ENCODE measurements at places on chromosomes 3 and 15.

DNA sequence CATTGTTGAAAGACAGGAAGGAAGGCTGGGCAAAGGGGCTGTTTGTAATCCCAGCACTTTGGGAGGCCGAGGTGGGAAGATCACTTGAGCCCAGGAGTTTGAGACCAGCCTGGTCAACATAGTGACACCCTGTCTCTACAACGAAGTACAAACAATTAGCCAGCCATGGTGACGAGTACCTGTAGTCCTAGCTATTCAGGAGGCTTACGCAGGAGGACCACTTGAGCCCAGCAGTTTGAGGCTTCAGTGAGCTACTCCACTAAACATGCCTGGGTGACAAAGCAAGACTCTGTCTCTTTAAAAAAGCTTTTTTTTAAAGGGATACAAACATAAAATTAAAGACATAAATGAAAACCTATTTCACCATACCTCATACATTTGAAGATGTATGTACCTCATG lies 11.1 kb downstream of the SERP1 start:
- no peak for DNase-seq

DNA sequence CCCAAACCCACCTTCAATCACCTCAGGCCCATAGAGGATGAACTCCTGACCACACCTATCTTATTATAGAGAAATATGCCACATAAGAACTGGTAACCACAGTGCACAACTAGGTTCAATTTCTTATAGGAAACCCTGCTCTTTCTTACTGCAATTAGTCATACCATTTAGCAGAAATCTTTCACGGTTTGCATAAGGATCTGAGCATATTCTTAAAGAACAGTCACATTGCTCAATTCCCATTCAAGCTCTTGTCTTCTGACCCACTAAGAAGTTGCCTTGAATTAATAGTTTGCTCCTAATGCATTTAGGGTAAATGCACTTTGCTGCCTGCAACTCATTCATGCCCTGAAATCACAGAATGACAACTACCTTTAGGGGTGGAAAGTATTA lies 9.2 kb downstream of the ERC2 start:
- DNase-seq: no peak

DNA sequence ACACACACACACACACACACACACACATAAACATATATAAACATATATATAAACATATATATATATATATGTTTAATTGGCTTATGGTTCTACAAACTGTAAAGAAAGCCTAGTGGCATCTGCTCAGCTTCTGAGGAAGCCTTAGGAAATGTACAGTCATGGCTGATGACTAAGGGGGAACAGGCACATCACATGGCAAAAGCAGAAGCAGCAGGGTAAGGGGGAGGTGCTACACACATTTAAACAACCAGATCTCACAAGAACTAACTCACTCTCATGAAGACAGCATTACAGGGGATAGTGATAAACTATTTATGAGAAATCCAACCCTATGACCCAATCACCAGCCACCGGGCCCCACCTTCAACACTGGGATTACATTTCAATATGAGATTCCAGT lies 922.9 kb downstream of the SI start:
- DNase-seq: no peak

DNA sequence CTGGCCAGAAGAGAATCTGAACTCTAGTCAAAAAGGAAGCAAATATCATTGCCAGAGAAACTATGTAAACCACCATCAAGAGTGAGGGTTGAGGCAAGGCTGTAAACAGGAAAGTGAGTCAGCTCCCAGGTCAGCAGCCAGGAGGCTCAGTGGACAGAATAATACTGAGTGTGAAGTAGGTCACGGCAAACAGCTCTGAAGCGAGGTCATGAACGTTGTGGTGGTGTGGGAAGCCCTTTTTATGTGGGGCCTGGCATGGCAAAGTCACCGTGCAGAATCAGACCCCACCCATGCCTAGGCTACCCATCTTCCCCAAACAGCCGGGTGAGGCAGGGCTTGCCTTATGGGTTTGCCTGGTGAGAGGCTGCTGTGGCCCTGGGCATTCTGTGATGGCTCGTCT lies 43.9 kb downstream of the THBS1 start:
- DNase-seq: no peak

- peak; percentile 52 for DNase-seq
These were observed at the start of gene MAN2A2 for GRCh38 chr15:90902840-90903732. Gene MAN2A2 (plus strand): TSS chr15:90903302. CDS start chr15:90904208, 906 bp downstream.

DNA sequence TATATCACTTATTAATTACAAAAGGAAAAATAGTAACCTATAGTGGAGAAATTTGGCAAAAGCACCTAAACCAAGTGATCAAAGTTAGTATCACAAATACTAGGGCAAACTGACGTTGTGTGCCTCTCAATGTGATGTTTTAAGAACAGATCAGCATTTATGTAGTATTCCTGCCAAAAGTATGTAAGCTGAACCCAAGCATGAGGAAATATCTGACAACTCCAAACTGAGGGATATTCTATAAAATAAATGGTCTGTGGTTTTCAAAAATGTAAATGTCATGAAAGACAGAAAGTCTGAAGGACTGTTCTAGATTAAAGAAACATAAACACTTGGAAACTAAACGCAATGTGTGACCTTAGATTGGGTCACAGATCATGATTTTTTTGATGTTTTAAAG lies 34.3 kb upstream of the PIK3CA start:
- DNase-seq: no peak

GRCh38 chr3:178482981-178483380 lies 53.3 kb upstream of the KCNMB2 start:
- DNase-seq: no peak

Data from NCI-H1105 treated with DMSO at 0.1 percent for 48 hours (cell line).